ENCODE measurements at places on chromosomes 3 and 15.

- no peaks in the 10 kb centered on the region for H3K27me3 ChIP-seq
- H3K4me1 ChIP-seq, result no peaks in the 10 kb centered on the region
- no peak for DNase-seq
- H3K27ac ChIP-seq, result no peak overlapping the region
Observed at GRCh38 chr3:134004841-134005240, 24.9 kb downstream of the SLCO2A1 start.

DNA sequence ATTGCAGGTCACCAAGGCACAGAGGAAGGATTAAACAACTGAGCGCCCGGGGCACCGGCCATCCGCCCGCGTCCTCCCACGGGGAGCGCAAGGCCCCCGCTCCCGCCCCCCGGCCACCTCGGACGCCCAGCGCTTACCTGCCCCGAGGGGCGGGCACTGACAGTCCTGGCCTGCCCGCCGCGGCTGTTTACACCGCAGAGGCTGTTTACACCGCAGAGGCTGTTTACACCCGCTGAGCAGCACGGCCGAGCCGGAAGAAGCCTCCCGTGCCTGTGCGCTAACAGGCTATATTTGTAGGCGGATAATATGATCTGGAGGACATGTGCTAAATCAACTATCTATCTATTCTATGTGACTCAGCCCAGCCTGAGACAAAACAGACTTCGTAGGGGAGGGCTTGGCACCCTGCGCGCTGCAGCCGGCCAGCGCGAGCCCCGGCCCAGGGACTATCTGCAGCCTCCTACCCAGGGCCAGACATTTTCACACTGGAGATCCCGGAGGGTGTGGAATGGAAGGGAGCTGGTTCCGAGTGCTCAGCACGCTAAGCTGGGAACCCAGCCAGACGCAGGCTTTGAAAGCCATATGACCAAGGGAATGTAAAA lies at the start of gene LRRC2:
Gene LRRC2, minus strand, starts transcription at position 263 of the 602 bp plus-strand sequence. CDS start 14,711 bp downstream, outside the sequence.
- no peaks in the 10 kb centered on the region for H3K36me3 ChIP-seq
- DNase-seq, result peak; percentile 17
- H3K27me3 ChIP-seq, result no peaks in the 10 kb centered on the region

DNA sequence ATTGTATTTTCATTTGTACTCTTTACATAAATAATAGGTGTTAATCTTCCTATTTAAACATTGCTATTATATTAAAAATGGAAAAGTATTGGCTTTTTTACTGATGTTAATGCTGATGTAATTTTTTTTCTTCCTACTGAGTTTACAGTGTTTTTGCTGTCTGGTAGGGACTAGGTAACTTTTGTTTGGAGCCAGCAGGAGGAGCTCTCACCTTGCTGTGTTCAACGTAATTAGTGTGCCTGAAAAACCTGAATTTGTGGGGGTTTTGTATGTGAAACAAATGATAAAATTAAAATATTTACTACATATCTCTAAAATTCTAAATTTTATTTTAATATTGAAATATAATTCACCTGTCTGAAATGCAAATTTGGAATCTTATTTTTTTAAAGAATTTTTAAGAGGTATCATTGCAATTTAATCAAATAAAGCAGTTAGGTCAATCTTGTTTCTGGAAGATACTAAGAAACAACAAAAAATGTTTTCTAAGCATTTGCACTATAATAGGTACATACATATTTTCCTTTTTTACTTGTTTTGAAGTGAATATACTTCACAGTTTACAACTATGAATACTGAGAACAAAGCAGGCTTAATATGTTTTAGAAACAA lies 48.8 kb downstream of the EPHA6 start:
- H3K27me3 ChIP-seq, result no peaks in the 10 kb centered on the region
- H3K36me3 ChIP-seq, result no peaks in the 10 kb centered on the region

- H3K4me3 ChIP-seq, result no peak overlapping the region
- no peaks in the 10 kb centered on the region for H3K27me3 ChIP-seq
- H3K27ac ChIP-seq, result no peak overlapping the region
- no peak for DNase-seq
- H3K36me3 ChIP-seq, result no peaks in the 10 kb centered on the region
Observed at GRCh38 chr3:188695241-188695640, 476.5 kb upstream of the TPRG1 start.

- H3K27me3 ChIP-seq, result no peaks in the 10 kb centered on the region
- H3K4me3 ChIP-seq, result no peak overlapping the region
- no peaks in the 10 kb centered on the region for H3K36me3 ChIP-seq
- DNase-seq, result no peak
- H3K4me1 ChIP-seq, result no peaks in the 10 kb centered on the region
- H3K27ac ChIP-seq, result no peak overlapping the region
Observed at GRCh38 chr3:124504332-124505059, 225.8 kb upstream of the UMPS start.

DNA sequence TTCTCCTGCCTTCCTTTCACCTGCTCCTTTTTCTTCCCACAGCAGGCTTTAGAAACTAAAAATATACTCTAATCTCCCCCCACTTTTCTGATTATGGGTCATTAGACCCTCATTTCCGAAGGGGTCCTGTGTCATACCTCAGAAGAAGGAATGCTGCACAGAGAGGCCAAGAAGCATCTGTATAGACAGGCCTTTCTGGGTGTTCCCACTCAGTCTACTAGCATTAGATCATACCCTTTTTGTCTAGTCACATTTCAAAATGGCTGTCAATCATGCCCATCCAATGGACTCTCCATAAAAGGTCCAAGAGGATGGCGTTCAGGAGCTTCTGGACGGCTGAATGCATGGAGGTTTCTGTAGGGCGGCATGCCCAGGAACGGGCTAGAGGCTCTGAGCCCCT lies 192.2 kb downstream of the SUCLG2 start:
- no peaks in the 10 kb centered on the region for H3K36me3 ChIP-seq
- H3K27me3 ChIP-seq, result no peaks in the 10 kb centered on the region
- H3K4me1 ChIP-seq, result no peaks in the 10 kb centered on the region
- DNase-seq, result no peak
- no peak overlapping the region for H3K4me3 ChIP-seq

DNA sequence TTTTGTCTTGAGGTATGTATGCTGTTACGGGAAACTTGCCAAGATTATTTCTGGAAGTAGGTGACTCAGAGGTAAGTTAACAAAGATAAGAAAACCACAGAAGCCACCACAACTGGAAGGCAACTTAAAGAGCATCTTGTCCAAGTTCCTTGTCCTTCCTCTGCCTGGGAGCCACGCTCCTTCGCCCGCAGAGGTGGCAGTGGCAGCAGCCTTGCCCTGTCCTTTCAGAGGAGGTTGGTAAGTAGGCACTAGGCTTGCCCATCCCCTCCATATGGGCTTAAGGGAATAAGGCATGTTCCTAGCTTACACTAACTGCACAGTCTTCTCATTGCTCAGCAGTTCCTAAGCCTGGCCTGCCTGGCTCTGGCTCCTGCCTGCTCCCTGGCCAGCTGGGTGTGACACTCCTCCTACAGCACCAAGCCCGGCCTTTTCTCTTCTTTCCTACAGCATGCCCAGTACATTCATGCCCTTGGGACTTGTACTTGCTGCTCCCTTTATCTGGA lies 48.0 kb upstream of the RAB6B start:
- no peak overlapping the region for H3K27ac ChIP-seq
- no peaks in the 10 kb centered on the region for H3K36me3 ChIP-seq
- no peak overlapping the region for H3K4me3 ChIP-seq
- peaks cover 12% of the 10 kb centered on the region for H3K4me1 ChIP-seq
- DNase-seq, result no peak

DNA sequence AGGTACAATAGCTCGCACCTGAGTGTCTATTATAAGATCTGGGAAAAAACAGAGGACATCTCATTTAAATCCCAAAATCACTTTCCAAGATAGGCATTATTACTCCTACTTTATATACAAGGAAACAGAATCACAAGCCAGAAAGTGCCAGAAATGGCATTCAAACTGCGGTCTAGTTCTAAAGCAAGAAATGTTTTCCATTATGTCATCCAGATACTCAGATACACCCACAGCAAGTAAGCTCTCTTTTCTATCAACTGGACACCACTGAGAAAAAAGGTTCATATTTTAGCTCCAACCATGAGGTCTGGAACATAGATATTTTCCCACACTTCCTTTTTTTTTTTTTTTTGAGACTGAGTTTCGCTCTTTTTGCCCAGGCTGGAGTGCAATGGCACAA lies 8.1 kb downstream of the SLC33A1 start:
- H3K36me3 ChIP-seq, result no peaks in the 10 kb centered on the region
- DNase-seq, result no peak
- no peak overlapping the region for H3K4me3 ChIP-seq
- no peaks in the 10 kb centered on the region for H3K4me1 ChIP-seq

DNA sequence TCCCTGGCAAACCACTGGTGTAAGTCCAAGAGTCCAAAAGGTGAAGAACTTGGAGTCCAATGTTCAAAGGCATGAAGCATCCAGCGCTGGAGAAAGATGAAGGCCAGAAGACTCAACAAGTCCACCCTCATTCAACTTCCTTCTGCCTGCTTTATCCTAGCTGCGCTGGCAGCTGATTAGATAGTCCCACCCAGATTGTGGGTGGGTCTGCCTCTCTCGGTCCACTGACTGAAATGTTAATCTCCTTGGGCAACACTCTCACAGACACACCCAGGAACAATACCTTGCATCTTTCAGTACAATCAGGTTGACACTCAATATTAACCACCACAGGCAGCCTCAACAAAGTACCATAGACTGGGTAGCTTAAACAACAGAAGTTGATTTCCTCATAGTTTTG lies 245.9 kb upstream of the IGF1R start:
- H3K4me3 ChIP-seq, result no peak overlapping the region
- no peaks in the 10 kb centered on the region for H3K36me3 ChIP-seq
- H3K27me3 ChIP-seq, result no peaks in the 10 kb centered on the region
- H3K27ac ChIP-seq, result no peak overlapping the region
- no peak for DNase-seq

GRCh38 chr3:119559441-119559963 lies at the start of gene CD80:
Gene CD80 (minus strand): TSS chr3:119559614. CDS start chr3:119557728, 1,886 bp downstream.
- H3K27me3 ChIP-seq, result no peaks in the 10 kb centered on the region
- H3K27ac ChIP-seq, result no peak within 1 kb of the TSS
- H3K4me1 ChIP-seq, result peaks cover 7% of the 10 kb centered on the region
- peak; percentile 71 for DNase-seq
- no peaks in the 10 kb centered on the region for H3K36me3 ChIP-seq

DNA sequence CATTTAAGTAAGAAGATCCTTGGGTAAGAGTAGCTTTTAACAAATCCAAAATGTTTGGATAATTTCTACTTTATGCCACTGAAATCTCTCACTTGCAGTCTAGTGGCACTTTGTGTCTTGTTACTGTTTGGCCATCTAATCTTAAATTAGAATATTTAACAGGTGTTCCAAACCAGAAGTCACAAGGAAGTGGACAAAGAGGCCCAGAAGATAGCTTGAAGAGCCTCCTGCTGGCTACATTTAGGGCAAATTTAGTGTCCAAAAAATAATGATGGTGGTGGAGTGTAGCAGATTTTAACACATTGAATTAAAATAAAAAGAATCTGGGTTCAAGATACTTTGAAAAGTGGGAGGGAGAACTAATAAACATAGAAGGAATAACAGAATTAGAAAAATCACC lies 172.2 kb downstream of the GHSR start:
- H3K27me3 ChIP-seq, result no peaks in the 10 kb centered on the region
- H3K27ac ChIP-seq, result no peak overlapping the region
- H3K4me1 ChIP-seq, result peaks cover 38% of the 10 kb centered on the region
- no peak overlapping the region for H3K4me3 ChIP-seq

GRCh38 chr15:68224108-68224507 lies 5.4 kb downstream of the CLN6 start:
- H3K27ac ChIP-seq, result no peak overlapping the region
- H3K4me3 ChIP-seq, result no peak overlapping the region
- peaks cover 31% of the 10 kb centered on the region for H3K4me1 ChIP-seq
- DNase-seq, result no peak
- peaks cover 5% of the 10 kb centered on the region for H3K36me3 ChIP-seq

- H3K4me1 ChIP-seq, result no peaks in the 10 kb centered on the region
- H3K36me3 ChIP-seq, result no peaks in the 10 kb centered on the region
- H3K27me3 ChIP-seq, result no peaks in the 10 kb centered on the region
- H3K27ac ChIP-seq, result no peak overlapping the region
Observed at GRCh38 chr15:47787875-47788274, 70.6 kb downstream of the SEMA6D start.

DNA sequence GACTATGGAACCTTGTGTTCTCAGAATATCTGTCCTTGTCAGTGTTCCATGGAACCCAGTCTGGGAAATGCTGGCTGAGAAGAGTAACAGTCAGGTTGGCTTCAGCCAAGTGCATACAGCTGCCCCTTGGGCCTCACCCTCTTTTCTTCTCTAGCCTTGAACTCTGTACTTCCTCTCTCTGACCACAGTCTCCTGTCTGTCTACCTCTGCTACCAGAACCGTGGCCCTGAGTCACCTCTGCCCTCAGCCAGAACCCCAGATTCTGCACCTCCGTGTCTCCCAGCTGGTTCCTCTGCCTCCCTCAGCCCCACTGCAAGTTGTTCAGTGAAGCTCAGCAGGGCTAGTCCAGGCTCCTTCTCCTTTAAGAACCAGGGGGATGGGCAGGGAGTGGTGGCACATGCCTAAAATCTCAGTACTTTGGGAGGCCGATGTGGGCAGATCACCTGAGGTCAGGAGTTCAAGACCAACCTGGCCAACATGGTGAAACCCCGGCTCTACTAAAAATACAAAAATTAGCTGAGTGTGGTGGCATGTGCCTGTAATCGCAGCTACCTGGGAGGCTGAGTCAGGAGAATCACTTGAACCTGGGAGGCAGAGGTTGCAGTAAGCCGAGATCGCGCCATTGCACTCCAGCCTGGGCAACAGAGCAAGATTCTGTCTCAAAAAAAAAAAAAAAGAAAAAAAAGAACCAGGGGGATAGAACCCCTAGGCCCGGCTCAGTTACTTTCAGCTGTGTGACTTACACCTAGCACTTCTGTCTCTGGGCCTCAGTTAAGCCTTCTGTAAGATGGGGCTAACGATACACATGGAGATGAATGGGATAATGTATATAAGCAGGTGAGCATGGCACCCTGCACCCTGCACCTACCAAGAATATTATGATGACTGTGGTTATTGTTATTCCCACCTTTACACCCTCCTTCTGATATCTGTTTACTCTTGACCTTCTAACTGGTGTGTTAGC lies 24.3 kb upstream of the TATDN2 start:
- peak; percentile 95 for DNase-seq
- H3K4me3 ChIP-seq, result no peak overlapping the region
- no peaks in the 10 kb centered on the region for H3K27me3 ChIP-seq
- peaks cover 45% of the 10 kb centered on the region for H3K4me1 ChIP-seq

DNA sequence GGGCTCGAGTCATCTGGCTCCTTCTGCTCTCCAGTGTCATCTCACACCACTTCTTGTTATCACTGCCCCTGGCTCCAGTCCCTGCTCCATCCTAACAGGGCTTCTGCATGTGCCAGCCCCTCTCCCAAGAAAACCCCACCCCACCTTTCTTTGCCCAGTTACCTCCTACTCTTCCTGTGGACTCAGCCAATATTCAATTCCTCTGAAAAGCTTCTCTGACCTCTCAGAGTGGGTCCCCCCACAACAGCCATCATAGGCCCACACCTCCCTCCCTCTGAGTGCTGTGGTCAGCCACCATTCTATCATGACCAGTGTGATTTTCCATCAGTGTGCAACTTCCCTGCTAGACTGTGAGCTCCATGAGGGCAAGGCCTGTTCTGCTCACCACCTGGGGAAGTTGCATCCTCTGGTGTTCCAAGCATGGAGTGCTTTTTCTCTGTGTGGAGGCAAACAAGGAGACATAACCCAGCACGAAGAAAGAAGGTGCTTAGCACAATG lies 71.6 kb downstream of the ADCY5 start:
- no peak for DNase-seq
- H3K36me3 ChIP-seq, result no peaks in the 10 kb centered on the region
- H3K4me1 ChIP-seq, result no peaks in the 10 kb centered on the region
- H3K27ac ChIP-seq, result no peak overlapping the region
